ENCODE measurements at places on chromosomes 6 and 20.

DNA sequence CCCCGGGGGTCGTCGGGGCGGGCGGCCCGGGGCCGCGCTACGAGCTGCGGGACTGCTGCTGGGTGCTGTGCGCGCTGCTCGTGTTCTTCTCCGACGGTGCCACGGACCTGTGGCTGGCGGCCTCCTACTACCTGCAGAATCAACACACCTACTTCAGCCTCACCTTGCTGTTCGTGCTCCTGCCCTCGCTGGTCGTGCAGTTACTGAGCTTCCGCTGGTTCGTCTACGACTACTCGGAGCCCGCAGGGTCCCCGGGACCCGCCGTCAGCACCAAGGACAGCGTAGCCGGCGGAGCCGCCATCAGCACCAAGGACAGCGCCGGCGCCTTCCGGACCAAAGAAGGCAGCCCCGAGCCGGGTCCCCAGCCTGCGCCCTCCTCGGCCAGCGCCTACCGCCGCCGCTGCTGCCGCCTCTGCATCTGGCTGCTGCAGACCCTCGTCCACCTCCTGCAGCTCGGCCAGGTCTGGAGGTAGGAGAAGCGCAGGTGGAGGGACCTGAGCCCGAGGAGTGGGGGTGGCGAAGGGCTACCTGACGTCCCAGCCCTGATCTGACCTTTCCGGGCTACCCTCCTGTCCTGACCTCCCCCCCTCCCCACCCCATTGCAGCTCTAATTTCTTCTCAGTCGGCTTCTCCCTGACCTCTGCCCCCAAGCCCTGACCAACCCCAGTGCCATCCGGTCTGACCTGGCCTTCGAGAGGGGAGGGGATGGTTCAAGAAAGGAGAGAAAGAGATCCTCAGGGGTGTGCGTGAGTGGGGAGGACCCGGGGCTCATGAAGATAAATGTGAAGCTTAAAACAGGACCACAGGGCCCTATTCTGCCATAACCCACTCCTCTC lies 558 bp downstream of the XKR7 start:
- DNase-seq: peak; percentile 84

DNA sequence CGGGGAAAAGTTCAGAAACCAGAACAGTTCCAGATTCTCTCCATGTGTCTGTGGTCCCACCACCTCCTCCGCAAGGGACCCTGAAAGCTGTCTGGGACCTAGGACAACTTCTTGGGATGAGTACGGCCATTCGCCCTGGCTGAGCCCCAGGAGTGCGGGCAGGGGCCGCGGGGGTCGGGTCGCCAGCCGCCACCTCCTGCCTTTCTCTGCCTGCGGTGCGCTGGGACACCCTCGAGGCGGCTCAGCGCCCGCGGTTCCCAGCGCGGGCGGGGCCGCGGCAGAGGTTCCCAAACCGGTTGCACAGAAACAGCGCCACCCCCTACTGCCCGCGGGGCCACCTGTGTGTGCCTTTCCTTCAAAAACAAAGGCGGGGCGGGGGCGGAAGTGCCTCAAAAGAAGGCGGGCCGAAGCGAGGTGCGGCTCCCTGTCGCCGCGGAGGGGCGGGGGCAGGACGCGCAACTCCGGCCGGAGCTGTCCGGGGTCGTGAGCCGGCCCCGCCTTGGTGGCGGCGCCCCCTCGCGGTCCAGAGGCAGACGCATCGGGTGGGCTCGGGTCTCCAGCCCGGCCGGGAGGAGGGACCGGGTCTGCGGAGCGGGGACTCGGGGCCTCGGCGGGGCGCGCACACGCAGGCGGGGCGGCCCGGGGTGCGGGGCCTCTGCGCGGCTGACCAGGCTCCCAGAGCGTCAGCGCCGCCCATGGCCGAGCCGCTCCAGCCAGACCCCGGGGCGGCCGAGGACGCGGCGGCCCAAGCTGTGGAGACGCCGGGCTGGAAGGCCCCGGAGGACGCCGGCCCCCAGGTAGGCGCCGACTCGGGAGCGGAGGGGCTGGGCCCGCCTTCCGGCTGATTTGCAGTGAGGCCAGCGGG lies at the start of gene HEBP2:
Gene HEBP2 (plus strand): TSS at position 423 of the 865 bp plus-strand sequence. CDS start 273 bp downstream, at position 696.
- peak; percentile 97 for DNase-seq

DNA sequence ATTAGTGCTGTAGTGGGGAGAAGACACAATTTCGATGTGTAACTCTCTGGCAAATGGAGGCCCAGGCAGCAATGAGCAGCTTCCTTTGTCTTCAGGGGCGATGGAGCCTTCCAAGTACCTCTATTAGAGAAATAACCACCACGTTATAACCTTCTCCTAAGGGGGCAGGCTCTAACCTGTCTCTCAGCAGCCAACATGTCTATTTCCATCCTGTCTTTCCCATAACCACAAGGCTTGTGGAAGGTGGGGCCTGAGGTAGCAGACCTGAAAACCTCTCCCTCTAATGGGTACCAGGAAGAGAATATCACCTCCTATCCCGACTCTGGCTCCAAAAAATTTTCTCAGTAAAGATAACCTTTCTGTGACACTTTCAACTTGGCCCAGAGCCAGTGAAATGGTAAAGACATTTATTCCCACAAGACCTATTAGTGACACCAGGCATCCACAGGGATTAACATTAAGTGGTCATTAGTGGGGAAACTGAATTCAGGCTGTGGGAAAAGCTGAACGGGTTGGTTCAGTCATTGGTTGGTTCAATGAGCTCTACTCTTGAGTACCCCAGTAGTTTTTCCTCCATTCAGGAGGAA lies 4.0 kb downstream of the PEX6 start:
- DNase-seq: no peak

GRCh38 chr6:47246551-47246950 lies 63.2 kb downstream of the TNFRSF21 start:
- no peak for DNase-seq

DNA sequence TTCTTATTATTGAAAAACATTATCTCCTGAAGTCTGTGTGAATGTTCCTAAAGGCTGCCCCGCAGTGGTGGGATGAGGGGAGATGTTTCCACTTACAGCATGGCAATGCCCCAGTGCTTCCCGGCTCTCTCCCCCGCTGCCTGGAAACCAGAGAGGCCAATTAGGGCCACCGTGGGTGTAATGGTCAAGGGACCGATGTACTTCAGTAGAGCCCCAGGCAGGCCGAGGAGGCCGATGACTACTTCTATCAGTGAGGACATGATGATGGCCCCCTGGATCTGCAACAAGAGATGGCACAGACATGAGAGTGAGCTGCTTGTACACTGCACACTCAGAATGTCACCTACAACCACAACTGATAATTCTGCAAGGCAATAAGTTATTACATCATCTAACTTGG lies 117.8 kb downstream of the SLC23A2 start:
- no peak for DNase-seq

DNA sequence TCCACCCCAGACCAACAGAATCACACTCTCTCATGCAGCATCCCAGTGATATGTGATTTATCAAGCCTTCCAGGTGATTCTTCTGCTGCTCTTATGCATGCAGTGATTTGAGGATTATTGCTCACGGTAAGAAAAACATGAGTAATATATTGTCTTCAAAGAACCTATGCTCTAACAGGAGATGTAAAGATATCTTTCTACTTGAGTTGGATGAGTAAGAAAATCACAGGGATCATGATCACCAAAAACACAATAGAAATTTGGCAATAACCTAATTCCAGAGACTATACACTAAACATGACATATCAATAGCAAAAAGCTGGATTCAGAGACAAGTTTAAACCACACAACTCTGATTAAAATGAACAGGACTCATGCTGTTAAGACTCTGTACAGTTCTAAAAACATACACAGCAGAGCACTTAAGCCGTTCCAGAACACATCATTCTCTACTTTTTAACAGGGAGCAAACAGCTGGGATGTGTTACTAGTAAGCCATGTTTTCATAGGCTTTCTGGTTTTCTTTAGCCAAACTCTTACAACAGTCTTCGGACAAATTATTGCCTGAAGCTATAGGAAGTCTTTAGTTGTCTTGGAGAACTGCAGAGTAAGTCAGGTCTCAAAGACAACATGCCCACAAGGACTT lies 568.6 kb downstream of the HAO1 start:
- DNase-seq: no peak

DNA sequence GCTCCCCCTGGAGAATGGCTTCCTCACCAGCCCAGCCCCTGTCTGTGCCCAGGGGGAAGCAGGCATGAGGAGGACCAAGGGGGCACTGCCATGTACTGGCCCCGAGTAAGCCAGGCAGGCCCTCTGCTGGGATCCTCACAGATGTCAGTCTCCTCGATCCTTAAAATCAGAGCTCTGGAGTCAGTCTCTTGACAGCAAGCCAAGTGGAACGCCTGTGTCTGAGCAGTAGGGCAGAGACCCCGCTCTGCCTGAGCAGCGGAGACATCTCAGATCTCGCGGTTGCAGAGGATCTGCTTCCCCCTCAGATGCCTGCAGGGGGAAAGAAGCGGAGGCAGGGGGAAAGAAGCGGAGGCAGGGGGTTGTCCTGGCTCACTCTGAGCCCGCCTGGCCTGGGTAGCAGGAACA lies 92.6 kb downstream of the SNX5 start:
- DNase-seq: no peak

DNA sequence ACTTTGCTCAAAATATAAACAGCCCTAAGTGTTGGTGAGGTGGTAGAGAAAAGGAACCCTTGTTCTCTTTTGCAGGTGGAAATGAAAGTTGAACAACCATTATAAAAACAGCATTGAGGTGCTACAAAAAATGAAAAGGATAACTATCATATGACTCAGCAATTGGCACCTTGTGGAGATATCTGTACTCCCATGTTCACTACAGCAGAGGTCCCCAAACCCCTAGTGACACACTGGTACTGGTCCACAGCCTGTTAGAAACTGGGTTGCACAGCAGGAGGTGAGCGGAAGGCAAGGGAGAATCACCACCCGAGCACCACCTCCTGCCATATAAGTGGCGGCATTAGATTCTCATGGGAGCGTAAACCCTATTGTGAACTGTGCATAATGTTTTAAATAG lies 267.4 kb upstream of the THEMIS start:
- DNase-seq: no peak

- DNase-seq: no peak
These were observed 301.7 kb upstream of the PTCHD4 start for GRCh38 chr6:48412656-48413055.

- no peak for DNase-seq
These were observed 45.3 kb downstream of the JARID2 start for GRCh38 chr6:15290962-15291704.
